ENCODE measurements at places on chromosomes 12 and 14. TPM values are rescaled to one million over a fixed set of nuclear protein-coding genes. Genes with fewer than 3 reads are reported as not detected.

GRCh38 chr12:110619534-110619953 lies 5.6 kb downstream of the TCTN1 start:
- no peak for DNase-seq

GRCh38 chr12:52791271-52792184 lies 4.4 kb downstream of the KRT3 start:
- no peak for DNase-seq

- DNase-seq, result no peak
These were observed 161.2 kb downstream of the RERGL start for GRCh38 chr12:17928708-17929366.

DNA sequence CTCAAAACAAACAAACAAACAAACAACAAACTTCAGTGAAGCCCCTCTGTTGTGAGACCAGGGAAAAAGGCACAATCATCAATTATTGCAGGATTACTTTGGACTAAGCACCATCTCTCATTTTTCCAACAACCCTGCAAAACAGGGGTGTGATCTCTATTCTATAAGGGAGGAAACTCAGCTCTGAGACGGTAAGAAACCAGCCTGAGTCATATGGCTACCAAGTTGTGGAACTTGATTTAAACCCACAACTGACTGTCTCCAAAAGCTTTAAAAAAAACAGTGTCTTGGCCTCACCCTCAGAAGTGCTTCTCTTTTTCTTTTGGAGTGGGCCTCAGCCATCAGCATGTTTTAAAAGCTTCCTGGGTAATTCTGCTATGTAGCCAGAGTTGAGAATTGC lies 49.8 kb downstream of the RIN3 start:
- no peak for DNase-seq

Gene SRRM4
- 183 TPM for total RNA-seq

GRCh38 chr12:122996188-122996601 lies 15.7 kb downstream of the ARL6IP4 start:
- DNase-seq, result no peak

Gene PLCZ1
- not detected for total RNA-seq

DNA sequence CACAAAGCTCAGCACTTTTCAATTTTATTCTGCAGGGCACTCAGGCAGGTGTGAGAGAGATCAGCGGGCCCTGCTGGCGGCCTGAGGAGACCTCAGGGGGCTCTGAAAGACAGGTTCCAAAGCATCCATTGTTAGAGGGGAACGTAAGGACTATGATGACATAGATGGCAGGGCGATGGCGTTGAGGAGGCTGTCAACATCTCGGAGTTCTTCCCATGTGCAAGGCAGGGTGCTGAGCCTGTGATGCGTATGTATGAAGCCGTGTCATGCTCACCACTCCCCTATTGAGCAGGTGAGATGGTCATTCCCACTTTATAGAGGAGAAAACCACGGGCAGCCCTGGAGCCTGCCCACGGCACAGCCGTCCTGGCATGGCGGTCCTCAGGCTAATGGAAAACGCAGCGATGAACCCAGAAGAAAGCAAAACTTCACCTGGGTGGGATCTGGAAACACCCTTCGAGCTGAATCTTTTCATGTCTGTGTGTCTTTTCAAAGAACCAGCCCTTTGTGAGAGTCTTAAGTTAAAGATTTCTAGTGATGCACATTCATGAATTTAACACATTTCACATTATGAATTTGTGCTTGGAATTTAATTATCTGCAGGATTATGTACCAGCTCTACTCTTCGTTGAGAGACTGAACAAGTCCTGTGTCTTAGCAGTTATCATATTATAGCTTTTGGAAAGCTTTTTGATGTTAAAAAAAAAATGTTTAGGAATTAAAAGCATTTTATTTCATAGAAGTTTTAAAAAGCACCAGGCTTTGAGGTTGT lies 64.7 kb downstream of the RIMBP2 start:
- no peak for DNase-seq

DNA sequence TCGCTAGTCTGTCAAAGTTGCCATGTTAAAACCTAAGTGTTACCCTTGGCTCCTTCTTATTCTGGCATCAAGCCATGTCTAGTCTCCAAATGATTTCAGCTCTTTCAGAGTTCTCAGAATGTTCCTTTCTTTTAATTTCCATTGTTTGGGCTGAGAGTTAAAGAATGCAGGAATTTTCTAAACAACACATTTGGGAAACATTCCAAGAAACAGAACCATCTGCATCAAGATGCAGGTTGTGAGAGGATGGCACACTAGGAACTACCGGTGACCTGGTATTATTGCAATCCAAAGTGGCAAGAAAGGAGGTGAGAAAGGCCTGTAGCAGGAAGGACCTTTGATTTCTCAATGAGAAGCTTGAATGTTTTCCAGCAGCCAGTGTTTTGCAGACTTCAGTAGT lies 30.1 kb downstream of the SLC35F4 start:
- no peak for DNase-seq

- DNase-seq, result no peak
These were observed 17.6 kb upstream of the GPR33 start for GRCh38 chr14:31505411-31505810.

DNA sequence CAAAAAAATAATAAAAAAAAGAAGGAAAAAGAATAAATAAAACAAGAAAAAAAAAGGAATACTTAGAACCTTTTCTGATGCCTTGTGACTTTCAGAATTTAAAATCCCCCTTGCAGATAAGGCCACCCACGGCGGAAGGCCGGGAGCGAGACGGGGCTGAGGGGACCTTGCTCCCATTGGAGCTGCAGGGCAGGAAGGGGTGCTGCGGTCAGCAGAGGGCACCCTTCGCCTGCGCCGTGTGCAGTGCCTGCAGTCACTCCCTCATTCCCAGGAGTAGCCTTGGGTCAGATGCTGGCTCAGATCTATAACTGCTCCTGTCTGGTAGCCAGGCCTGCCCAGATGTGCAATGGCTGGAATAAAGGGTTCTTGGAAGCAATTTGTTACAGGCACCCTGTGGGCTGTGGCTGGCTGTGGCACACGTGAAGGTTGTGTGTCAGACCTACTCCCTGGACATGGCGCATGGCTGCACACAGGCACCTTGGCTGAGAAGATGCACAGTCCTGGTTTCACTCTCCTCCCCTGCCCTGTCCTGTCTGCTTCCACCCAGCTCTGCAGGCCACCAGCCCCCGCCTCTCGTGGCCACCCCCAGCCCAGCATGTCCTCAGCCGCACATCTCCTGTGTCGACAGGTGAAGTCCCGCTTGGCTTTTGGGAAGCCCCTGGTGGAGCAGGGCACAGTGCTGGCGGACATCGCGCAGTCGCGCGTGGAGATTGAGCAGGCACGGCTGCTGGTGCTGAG lies 13.4 kb upstream of the ALDH2 start:
- peak; percentile 79 for DNase-seq

GRCh38 chr12:42516573-42516972 lies 73.0 kb downstream of the PRICKLE1 start:
- no peak for DNase-seq

Gene CCDC196
- total RNA-seq, result not detected

DNA sequence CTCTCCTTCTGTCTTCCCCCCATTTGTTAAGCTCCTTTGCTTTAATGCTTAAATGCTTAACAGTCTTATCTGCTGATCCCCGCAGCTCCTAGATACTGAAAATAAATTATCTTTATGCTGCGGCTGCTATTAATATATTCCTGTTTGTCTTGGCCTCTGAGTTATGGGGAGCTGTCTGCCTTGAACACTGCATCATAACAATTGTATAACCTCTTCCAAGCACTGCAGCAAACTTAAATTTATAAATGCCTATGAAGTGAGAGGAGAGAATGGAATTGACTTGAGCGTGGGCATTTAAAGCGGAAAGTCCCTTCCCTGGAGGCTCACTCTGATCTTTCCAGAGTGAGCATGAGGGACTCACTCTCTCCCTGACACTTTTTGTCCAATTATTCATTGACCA lies 23.1 kb upstream of the DCP1B start:
- DNase-seq, result no peak

Gene SLC25A21
- 0.91 TPM for total RNA-seq

DNA sequence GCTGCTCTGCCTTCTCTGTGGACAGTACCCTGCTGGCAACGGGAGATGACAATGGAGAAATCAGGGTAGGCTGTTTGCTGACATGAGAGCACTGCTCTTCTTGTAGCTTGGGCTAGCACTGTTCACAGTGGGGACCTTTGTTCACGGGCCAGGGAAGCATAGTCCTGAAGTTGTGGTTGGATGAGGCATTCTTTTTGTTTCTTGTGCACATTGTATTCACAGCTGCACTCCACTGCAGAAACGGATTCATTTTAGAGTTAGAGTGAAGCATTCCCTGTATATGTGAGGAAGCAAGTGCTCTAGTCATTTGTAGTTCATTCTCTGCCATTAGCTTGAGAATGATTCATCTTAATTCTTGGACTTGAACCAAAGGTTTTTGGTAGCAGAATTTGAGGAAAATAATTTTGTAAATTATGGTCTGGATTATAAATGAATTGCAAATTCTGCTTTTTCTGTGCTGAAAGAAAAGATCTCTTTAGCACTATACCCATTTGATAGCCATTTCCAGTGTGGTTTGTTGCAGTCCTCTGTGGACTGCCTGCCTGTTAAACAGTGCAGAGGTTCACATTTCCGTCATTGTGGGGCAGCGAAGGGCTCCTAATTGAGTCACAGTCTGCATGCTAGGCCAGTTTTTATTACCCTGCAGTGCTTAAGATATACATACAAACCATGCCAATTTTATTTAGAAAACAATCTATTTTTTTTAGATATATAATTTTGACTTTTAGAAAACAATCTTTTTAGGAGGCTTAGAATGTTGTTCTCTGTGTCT lies 80.6 kb downstream of the APAF1 start:
- peak; percentile 70 for DNase-seq

Gene AGAP2
- 45.5 TPM for total RNA-seq

Gene RIMBP2
- total RNA-seq, result 20.5 TPM

DNA sequence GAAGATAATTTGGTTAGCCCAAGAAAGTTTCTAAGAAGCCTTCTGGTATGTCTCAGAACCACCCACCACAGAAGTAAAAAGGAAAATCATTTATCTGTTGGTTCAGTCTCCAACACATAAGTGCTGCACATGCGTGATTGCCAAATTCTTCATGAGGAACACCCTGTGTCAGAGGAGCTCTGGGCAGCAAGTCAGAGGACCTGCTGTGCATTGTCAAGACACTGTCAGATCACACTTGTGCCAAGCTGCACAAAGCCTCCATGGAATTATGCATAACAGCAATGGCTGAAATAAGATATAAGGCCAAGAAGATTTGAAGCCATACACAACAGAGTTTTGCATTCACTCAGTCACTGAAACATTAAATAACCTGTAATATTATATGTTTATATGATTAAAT lies 1304.7 kb upstream of the FLRT2 start:
- no peak for DNase-seq

DNA sequence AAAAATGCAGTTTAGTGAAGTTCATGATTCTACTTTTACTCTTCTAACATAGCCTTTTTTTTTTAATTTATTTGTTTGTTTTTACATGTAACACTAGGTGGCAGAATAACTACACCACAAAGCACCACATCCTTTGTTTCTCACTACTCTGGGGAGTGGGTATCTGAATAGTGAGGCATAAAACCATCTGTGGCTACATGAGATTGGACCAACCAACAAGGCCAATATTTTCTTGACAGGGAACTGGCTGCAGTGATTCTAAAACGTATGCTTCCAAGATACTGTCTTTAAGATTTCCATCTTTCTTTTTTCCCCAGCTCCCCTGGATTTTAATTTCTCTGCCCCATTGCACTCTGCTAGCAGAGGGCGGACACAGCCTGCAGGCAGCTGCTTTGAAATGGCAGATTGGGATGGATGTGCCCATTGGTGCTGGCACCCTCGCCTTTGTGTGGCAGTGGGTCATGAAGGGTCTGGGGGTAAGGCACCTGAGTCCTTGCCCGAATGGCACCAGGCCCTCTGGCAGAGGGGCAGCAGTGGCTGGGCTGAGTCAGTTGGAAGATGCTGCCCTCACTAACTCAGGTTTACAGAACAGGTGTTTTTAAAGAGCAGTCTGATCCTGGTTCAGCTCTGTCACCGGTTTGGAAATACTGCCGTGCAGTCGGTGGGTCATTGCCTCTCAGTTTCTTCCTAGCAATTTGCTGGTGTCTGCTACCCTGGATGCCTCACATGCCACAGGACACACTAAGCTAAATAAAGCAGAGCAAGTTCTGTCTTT lies 429.1 kb downstream of the RAD51B start:
- peak; percentile 20 for DNase-seq

GRCh38 chr12:51320695-51321320 lies 3.2 kb downstream of the BIN2 start:
- DNase-seq, result no peak

DNA sequence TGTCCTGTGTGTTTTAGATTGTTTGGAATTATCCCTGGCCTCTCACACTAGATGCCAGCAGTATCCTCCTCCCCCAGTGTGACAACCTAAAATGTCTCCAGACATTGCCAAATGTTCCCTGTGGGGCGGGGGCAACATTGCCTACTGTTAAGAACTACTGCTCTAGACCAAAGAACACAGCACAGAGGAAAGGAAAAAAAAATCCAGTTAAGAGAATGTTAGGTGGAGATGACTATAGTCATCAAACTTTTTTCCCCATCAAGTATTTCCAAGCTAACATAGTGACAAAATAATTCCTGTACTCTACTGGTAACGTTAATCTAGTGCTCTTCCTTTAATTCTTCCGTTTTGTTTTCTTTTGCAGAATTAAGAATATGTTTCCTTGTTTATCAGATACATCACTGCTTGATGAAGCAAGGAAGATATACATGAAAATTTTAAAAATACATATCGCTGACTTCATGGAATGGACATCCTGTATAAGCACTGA lies 3.5 kb downstream of the CDKN1B start:
- DNase-seq, result no peak

- no peak for DNase-seq
These were observed 141.5 kb downstream of the KIF21A start for GRCh38 chr12:39301422-39301821.

- no peak for DNase-seq
These were observed 69.4 kb downstream of the SPATA7 start for GRCh38 chr14:88454886-88455285.

Gene PKP2
- total RNA-seq, result 2.5 TPM

DNA sequence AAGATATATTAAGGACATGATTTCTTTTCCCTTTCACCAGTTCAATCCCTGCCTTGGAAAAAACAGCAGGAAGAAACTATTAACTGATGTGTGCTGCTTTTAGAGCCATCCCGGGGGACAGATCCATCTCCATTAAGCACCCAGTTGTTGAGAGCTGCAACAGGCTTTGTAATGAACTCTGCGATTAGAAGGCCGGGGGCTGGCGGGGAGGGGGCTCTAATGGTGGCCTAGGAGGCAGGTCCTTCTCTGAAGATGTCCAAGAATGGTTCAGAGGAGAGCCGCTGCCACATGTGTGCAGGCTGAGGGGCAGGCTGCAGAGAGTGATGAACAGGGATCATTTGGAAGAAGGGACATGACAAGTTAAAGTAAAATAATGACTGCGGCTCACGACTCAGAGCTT lies 67.8 kb downstream of the GALNT8 start:
- DNase-seq, result peak; percentile 63

GRCh38 chr12:123546281-123546680 lies 12.8 kb upstream of the RILPL1 start:
- DNase-seq, result no peak
